CD4-positive, alpha-beta T cell (primary cell): ENCODE measurements at places on chromosomes 13 and 19. TPM values are rescaled to one million over a fixed set of nuclear protein-coding genes. Genes with fewer than 3 reads are reported as not detected.
A peak's percentile ranks its signal among the peaks of the same experiment; 100 is the strongest.

- no peak for DNase-seq
These were observed 50.6 kb upstream of the PCDH20 start for GRCh38 chr13:61466280-61466679.

DNA sequence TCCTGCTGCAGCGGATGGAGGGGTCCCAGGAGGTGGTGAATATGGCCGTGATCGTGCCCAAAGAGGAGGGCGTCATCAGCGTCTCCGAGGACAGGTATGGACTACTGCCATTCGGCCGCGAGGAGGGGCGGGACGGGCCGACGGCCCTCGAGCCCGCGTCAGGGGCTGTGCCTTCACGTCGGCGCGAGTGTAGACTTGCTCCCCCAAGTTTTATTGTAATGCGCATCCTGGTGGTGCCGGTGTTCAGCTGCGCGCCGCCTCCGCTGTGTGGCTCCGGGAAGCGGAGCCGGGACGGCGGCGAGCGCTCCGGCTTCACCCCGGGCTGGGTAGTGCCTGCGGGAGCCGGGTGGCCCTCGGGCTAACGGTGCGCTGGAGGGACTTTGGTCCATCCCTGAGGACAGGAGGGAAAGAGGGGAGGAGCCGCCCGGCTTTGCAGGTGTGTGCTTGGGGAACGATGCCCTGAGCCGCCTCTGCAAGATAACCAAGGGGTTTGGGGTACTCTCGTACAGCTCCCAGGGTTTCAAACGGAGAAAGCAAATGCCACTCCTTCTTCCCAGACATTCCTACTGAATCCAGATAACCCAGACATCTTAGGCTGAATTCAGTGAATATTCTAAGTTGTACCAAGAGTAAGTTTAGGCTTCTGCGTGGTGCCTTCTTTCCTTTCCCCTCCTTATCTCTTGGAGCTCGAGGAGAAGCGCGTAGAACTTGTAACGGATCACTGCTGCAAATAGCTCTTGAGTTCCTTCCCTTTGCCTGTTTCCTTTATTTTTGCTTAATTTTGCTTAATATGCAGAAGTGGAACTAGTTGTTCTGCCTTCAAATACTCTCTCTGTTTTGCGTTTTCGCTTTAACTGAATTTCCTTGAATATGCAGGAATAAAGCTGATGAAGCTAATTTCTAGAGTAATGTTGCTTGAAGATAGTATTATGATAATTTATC is 740 bp downstream of the WDFY2 start:
- peak; percentile 89 for DNase-seq

DNA sequence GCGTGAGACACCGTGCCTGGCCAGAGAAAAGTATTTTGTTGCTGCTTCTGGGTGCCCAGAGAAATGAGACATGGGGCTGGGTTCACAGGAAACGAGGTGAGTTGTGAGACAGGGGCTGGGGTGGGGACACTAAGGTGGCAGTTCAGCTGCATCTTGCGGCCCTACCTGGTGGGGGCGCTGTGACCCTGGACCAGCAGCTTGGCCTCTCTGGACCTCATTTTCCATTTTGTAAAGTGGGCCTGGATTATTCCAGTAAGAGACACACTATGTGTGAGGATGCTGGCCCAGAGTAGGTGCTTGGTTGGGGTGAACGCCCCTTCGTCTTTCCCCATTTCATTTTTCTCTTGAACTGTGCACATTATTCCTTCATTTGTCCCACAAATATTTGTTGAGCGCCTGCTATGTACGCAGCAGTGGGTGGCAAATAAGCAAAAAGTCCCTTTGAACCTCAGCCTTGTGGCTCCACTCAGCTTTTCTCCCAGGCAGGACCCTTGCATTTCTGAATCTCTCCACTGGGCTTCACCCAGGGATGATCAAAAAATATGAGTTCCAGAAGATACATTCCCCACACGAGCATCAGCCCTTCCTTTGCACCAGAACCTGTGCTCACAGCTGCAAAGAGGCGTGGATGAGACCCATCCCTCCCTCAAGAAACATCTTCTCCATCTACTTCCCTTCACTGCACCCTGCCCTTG is 26.6 kb upstream of the OR10H1 start:
- DNase-seq, result no peak

GRCh38 chr13:31056644-31057271 is 104.9 kb downstream of the HSPH1 start:
- DNase-seq, result no peak

PRR19 gene
- total RNA-seq, result not detected

- DNase-seq, result no peak
These were observed 27.6 kb downstream of the CAPS start for GRCh38 chr19:5941673-5942072.
